Adipocyte (in vitro differentiated cells): ENCODE measurements at places on chromosomes 16 and 17.
A peak's percentile ranks its signal among the peaks of the same experiment; 100 is the strongest.

GRCh38 chr17:40260528-40260927 lies 27.2 kb upstream of the CDC6 start:
- DNase-seq = no peak

DNA sequence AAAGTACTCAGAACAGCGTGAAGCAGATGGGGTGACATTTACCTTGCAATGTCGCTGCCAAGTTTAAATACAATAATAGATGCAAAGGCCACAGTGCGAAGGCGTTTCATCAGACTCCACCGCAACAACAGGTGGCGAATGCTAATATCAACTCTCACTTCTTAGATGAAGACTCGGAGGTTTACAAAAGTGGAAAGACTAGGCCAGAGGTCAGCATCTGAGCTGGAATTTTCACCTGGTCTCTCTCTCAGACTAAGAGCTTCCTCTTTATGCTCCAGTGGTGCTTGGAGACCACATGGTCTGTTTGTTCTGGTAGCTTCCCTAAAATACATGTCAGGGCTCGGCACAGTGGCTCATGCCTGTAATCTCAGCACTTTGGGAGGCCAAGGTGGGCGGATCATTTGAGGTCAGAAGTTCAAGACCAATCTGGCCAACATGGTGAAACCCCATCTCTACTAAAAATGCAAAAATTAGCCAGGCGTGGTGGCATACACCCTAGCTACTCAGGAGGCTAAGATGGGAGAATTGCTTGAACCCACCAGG lies 169.1 kb downstream of the XYLT1 start:
- no peak for DNase-seq

- DNase-seq = no peak
Measured at GRCh38 chr16:52283018-52283417, 263.9 kb downstream of the TOX3 start.

DNA sequence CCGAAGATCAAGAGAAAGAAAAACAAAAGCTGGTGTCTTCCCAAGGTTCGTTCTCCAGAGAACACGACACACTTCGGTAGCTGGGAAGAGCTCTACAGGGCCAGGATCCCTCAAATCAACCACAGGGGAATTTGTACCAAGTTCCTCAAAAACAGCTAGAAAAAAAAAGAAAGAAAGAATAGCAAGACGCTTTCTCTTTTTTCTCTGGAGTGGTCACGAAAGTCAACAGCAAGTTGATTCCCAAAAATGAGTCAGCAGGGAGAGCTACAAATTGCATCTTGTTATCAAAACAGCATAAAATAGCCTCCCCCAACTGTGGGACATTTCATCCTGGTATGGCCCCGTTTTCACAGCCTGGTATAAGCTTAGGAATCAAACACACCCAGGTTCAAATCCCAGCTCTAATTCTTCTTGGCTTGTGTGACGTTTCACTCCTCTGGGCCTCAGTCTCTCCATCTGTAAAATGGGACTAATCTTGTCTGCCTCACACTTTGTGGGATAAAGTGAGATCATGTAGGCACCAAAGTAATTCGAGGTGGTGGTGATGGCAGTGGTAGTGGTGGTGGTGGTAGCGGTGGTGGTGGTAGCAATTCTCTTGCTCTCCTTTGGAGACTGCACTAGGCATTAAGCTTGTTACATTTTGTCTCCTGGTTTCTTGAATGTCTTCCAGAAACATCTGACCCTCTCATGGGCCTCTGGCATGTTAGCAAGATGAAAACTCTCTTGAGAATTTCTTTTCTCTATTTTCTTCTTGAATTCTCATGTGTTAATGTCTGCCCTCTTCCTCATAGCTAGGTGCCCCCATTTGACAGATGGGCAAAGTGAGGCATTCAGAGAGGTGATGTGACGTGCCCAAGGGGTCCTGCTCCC lies 988 bp upstream of the IL21R start:
- DNase-seq = peak; percentile 25
